Stimulated activated CD4-positive, alpha-beta T cell treated with anti-CD3 and anti-CD28 coated beads, Interleukin-1b, Interleukin-23, amount 100 ng/mL, for 24 hours (primary cell): ENCODE measurements at places on chromosomes 7 and 10.

DNA sequence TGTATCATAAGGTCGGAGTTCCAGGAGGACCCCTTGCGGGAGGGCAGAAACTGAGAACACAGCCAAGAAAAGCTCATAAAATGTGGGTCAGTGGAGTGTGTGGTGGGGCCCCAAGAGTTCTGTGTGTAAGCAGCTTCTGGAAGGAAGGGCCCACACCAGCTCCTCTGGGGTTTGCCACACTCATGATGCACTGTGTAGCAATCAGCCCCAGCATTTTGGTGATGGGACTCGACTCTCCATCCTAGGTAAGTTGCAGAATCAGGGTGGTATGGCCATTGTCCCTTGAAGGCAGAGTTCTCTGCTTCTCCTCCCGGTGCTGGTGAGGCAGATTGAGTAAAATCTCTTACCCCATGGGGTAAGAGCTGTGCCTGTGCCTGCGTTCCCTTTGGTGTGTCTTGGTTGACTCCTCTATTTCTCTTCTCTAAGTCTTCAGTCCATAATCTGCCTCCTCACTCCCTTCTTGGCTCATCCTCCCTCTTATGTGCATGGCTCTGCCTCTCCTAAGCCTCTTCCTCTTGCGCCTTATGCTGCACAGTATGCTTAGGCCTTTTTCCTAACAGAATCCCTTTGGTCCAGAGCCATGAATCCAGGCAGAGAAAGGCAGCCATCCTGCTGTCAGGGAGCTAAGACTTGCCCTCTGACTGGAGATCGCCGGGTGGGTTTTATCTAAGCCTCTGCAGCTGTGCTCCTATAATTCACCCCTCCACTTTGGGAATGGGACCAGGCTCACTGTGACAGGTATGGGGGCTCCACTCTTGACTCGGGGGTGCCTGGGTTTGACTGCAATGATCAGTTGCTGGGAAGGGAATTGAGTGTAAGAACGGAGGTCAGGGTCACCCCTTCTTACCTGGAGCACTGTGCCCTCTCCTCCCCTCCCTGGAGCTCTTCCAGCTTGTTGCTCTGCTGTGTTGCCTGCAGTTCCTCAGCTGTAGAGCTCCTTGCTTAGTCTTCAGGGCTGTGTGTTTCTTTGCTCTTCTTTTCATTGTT lies 17.8 kb downstream of the PRSS2 start:
- DNase-seq: no peak

DNA sequence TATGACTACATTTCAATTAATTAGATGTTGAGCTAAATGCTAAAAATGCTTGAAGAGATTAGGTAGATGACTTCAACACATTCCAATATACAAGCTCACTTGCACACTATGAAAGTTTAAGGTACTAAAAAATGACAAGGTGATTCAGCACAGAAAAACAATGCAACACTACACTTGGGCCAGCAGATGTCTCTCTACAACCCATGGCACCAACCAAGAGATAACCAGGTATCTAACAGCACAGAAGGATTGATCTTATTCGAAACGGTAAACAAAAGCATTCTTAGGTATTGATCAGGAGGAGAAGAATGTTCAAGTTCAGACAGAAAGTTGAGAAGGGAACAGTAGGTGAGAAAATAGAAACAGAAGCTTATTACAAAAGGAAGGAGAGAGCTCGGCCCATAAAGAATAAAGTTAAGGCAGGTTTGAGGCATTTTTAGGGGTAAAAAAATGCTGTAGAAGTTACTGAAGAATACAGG lies 248.2 kb upstream of the KLF14 start:
- DNase-seq: no peak

DNA sequence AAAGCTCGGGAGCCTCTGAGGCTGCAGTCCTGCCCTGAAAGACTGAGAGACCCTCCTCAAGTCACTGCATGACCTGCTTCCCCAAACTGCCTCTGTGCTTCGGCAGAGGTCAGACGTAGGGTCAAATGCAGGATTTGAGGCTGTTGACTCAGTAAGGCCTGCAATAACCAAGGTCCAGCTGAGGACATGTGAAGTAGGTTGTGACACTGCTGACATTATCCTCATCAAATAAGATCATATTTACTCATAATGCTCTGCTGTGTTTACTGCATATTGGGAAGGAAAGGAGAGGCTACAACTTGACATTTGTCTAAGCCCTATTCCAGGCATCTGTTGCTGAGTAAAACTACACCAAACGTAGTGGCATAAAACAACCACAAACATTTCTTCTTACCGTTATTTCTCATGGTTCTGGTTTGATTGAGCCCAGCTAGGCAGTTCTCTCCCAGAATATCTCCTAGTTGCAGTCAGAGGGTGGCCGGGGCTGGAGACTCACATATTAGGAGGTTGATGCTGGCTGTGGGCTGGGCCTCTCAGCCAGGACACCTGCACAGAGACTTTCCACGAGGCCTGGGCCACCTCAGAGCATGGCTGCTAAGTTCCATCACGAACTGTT lies 122.1 kb upstream of the STK17A start:
- no peak for DNase-seq

DNA sequence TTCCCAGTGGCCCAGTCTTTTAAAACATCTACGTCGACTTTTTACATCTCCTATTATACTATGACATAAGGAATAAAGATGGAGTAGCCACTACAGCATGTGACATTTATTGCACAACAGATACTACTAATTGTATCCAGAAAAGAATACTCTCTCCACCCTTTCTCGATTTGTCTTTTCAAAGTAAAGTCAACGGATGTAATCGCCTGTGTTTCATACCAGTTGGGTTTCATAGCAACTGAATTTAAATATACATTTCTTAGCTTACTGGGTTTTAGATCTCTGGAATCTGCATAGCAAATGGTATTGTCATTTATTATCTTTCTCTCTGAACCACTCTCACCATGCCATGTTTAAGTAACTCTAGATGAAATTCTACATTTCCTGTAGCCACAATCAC lies 86.4 kb upstream of the TRIL start:
- DNase-seq: no peak

GRCh38 chr7:96327429-96327828 lies 5.5 kb upstream of the SLC25A13 start:
- no peak for DNase-seq

DNA sequence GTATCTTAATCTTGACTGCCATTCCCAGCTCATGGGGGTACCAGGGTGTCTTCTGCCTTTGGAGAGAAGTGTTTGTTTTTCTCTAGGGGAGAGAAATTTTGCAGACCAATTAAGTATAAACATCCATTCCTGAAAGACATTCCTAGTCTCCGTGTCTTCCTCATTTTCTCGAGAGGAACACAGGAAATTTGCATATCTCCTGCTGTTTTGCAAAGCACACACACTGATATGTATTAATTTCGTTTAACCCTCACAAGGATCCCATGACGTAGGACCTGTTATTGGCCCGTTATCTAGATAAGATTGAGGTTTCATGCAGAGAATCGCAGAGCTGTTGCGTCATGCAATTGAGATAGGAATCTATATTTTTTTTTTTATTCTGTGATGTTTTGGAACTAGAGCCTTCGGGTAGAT lies 944 bp downstream of the RHBDD2 start:
- no peak for DNase-seq

- DNase-seq: no peak
These were observed 64.3 kb upstream of the NKX6-2 start for GRCh38 chr10:132850246-132850645.

DNA sequence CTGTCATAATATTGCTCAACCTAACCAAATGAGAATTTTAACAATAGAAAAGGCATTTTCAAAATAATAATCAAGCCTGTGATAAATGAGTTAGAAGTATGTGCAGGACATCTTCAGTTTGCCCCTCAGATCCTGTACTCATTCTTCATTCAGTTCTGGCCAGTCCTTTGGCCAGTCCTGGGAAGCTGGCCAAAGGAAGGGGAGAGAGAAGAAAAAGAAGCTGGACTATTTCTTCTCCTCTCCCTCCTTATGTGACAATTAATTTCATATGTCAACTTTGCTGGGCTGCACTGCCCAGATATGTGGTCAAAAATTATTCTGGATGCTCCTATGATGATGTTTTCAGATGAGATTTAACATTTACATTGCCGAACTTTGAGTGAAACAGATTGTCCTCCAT lies 31.6 kb upstream of the ITGB8 start:
- no peak for DNase-seq

- DNase-seq: no peak
These were observed 338.8 kb downstream of the ELMO1 start for GRCh38 chr7:37109843-37110242.

DNA sequence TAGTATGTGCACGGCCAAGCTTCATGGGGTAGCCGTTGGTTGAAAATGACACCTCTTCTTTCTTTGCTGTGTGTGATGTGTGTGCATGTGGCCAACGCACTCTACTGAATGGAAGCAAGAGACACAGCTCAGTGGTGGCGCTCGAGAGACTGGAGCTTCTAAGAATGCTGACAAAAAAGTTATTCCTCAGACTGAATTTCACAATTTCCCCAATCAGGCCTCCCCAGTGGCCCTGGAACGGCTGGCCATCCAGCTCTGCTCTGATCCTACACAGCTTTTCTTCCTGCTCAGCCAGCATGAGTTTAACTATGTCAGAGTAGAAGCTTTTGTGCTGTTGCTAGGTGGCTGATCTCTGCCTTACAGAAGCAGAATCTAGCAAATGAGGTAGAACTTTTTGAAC lies 186.7 kb upstream of the PLXDC2 start:
- DNase-seq: no peak

DNA sequence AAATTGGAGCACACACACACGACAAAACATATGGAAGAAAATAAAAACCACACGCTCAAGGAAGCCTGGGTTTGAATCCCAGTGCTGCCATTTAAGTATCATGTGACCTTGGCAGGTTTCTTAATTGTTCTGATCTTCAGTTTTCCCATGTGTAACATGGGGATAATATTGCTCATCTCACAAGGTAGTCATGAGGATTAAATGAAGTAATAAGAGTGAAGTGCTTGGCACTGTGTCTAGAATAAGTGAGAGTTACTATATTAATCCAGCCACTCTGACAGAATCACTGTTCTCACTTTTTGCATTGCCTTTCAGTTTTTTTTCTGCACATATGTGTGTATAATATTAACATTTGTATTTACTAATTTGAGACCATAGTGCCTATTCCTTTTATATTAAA lies 43.3 kb downstream of the GOLGA7B start:
- no peak for DNase-seq

- no peak for DNase-seq
These were observed 385.8 kb upstream of the KLF6 start for GRCh38 chr10:4170633-4171314.

GRCh38 chr7:7315851-7316250 lies 133.5 kb downstream of the C1GALT1 start:
- DNase-seq: no peak

GRCh38 chr10:5165738-5166137 lies 19.2 kb downstream of the AKR1C8 start:
- no peak for DNase-seq
